CD4-positive, alpha-beta T cell treated with Interferon alpha-2 for 1 hour (primary cell): ENCODE measurements at places on chromosomes 4 and X.

DNA sequence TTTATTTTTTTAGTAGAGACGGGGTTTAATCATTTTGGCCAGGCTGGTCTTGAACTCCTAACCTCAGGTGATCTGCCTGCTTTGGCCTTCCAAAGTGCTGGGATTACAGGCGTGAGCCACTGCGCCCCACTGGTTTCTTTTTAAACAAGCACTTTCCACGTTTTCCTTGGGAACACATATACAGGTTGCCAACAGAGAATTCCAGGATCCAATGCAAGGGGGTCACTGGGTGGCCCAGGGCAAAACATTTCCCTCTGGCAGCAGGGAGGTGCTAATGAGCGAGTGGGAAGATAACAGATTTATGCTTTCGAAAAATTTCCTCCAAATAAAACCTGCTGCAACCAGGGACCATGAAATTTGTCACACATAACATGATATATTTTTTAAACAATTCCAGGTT, 41.1 kb downstream of the ADRA2C start:
- DNase-seq = no peak

GRCh38 chr4:114870987-114871386, 242.4 kb downstream of the NDST4 start:
- DNase-seq = no peak

- no peak for DNase-seq
Observed at GRCh38 chrX:126701380-126701779, 118.1 kb upstream of the PRR32 start.

DNA sequence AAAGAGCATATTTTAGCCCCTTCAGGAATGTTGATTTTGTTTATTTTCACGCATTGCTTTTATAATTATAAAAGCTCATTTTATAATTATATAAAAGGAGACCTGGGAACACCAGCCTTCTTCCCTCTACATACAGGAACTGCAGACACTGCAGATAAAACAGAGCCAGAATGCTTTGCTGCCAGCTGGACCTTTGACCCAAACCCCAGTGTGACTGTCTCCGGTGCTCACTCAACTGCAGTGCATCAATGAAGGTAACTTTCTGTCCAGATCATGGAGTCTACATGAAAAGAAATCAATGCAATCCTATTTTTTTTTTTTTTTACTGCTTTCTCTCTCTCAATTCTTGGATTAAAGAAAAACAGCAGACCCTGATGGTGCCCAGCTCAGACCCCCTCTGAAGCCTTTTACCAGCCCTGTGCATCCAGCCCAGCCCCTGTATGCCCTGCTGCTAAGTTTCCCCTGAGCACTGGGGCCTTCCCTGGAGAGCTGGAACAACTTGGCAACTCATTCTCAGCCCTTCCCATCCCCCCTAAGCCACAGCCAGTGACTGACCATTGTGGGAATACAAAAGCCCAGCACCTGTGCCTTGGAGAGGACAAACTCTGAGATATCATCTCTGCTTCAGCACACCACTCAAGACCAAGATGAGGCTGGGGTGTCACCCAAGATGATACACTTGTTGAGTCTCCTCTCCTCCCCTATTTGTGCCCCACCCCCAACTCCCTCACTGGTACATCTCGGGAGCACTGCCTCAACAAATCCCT, 182.1 kb downstream of the EVC2 start:
- DNase-seq = no peak

GRCh38 chrX:137418086-137418485, 147.8 kb upstream of the ZIC3 start:
- no peak for DNase-seq

DNA sequence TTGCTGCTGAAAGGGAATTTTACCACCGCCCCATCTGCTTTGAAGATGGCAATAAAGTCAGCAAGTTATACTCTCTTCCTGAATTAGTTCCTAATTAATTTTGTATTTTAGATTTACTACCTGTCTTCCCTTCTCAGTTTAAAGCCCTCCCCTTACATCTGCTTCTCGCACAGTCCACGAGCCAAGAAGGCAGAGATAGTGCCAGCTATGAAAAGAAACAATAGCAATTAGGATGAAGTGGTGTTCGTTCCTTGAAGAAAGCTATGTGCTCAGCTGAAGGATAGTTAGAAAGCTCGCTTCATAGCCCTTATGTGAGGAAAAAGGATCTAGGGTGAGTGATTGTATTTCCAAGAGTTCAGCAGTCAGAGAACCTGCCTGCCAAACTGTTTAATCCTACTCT, 1678.8 kb upstream of the TENM3 start:
- DNase-seq = no peak

GRCh38 chrX:90883479-90883878, 551.2 kb upstream of the PABPC5 start:
- DNase-seq = no peak

DNA sequence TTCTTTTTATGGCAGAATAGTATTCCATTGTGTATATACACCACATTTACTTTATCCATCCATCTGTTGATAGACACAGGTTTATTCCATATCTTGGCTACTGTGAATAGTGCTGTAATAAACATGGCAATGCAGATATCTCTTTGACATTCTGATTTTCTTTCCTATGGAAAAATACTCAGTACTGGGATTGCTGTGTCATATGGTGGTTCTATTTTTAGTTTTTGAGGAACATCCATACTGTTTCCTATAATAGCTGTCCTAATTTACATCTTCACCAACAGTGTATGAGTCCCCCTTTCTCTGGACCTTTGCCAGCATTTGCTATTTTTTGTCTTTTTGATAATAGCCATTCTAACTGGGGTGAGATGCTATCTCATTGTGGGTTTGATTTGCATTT, 73.5 kb downstream of the GPAT3 start:
- DNase-seq = no peak

- DNase-seq = no peak
Observed at GRCh38 chr4:77332696-77333270, 175.8 kb downstream of the CCNG2 start.

DNA sequence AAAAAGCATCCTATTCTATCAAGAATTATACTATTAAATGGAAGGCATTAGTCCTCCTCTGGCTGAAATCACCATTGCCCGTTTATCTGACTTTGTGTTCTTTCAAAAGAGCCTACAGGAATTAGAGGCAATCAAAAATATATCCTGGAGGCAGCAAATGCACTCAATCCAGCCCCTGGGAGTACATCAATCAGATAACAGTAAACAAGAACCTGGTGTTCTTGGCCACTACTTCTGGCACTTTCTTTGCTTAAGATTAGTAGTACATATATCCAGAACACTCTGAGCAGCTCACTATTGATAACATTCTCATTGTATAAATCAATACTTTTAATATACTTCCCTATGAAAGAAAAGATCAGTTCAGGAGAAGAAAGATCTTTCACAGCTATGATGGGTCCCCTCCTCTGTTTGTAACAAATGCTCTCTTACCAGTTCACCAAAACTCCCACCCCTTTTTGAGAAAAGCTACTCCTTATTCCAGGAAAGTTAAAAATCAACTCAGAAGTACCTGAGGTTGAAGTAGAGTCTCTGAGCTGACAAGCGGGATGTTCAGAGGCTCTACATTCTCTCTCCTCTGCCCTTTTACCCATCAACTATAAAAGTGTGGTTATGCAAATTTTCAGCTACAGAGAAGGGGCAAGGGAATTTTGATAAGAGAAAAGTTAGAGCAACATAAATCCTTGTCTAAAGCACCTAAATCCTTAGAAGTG, 176.0 kb downstream of the COX18 start:
- DNase-seq = no peak

DNA sequence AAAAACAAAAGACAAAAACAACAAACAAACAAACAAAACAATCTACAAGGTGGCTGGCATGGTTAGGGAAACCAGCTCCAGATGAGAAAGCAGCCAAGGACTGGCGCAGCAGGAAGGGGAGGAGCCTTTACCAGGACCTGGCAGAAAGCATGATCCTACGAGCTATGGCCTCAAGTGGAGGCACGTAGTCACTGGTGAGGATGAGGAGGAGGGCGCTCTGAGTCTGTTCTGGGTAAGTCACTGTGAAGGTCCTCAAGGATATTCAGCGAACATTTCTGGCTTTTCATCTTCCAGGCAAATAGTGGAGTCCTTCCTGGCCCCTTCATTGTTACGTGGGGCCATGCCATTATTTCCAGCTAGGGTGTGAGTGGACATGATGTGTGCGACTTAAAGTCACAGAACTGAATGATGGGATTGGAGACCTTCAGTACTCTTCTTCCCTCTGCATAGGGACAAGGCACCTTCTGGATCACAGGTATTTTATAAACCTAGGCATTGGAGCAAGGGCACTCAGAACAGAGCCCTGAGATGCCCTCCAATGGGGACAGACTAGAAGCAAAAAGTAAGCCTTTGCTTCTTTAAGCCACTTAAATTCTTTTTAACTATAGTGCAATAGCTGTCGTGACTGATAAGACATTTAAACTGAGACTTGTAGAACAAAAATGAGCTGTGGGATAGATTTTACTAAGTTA, 771.3 kb downstream of the RAB28 start:
- DNase-seq = no peak

DNA sequence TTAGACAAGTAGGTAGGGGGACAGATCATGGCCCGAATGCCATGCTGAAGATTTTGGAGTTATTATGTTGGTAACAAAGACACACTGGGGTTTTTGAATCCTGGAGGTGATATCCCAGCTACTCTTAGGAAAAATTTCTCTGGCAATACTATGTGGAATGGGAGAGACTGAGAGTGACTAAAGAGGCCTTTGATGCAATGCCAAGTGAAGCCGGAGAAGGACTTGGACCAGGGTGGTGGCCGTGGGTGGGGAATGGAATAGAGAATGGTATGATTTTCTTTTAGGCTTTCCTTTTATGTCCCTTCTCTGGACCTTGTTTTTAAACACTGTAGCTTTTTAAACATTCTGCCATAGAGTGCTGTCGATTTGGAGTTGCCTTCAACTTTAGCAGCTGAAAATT, 141.6 kb downstream of the DCLK2 start:
- DNase-seq = no peak

DNA sequence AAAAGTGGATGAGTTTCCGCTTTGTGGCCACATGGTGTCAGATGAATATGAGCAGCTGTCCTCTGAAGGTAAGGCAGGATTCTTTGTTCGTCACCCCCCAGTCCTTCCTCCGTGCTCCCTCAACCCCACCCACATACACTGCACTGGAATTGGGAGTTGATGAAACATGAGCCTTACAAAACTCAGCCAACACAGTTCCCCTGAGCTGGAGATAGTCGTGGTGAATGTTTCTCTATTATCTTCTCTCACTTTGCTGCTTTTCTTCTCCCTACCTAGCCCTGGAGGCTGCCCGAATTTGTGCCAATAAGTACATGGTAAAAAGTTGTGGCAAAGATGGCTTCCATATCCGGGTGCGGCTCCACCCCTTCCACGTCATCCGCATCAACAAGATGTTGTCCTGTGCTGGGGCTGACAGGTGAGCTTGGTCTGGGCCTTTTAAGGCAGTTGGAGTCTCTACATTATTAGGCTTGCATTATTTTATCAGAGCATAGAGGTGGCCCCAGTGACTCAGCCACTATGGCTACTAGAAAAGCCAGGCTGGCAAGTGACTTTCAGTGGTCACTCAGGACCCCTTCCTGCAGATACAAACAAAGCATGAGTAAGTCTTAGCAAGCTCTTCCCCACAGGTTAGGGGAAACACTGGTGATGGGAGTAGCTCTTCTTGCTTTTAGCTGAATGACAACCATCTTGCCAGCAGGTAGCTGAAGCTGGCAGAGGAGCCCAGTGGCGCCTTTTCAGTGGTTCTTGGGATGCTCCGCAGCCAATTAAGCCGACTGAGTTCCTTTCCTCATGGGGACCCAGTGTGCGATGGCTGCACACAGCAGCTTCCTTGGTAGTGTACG, 1.6 kb downstream of the RPL10 start:
- no peak for DNase-seq

DNA sequence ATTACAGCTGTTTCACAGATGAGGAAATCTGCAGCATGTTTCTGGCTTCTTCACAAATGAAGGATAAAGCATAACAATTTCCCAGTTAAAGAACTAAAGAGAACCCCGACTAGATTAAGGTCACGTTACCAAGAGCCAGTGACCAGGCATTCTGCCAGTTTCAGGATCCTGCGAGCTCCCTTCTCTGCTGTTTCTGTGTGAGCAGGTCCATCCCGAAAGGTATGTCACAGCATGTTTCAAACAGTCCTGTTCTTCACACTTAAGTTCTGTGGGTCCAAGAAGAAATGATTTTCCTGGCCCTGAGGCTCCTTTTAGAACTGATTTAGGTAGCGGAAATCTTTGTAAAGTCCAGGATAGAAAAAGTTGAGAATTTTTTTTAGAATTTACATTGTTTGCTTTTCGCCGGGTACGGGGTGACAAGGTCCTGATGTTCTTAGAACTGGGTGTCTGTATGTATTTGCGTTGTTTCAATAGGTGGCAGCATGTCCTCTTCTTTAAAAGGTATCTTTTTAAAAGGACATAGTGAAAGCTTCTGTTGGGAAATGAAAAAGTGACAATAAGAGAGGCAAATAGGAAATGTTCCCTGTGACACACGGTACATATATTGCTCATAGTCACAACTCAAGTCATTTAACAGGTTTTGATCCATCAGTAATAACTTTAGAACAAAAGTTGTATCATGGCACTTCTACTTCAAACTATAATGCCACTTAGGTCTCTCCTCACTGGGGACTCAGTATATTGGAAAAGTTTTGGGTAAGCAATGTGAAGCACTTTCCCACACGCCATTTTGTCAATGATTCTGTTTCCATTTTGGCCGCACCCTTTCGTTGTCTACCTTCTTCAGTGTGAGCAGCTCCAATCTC, 18.4 kb downstream of the IL21 start:
- DNase-seq = no peak
